ENCODE measurements at places on chromosomes 1 and 21.

GRCh38 chr1:224632921-224633321 is 16.8 kb downstream of the CNIH3 start:
- DNase-seq = no peak

DNA sequence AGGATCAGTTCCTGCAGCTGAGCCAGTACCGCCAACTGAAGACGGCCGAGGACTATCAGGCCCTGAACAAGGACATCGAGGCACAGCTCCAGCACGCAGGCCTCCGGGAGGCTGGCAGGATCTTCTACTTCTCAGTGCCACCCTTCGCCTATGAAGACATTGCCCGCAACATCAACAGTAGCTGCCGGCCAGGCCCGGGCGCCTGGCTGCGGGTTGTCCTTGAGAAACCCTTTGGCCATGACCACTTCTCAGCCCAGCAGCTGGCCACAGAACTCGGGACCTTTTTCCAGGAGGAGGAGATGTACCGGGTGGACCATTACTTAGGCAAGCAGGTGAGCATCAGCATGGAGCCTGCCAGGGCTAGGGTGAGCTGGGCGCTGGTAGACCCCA is 10.7 kb downstream of the H6PD start:
- DNase-seq = no peak

DNA sequence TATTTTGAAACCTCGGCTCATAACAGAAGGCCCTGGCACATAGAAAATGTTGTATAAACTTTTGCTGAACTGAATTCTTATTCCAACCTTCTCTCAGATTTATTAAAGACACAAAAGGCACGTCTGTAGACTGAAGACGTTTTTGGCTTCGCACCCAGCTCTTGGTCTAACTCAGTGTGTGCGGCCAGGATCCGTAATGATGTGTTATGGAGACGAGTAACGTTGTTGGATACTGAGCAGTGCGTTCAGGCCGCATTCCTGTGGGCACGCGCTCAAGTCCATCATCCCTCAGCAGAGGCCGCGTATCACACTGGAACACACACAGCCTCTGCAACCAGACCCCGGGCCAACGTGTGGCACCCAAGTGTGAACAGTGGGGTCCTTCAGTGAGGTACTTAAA is 154.8 kb upstream of the RAB4A start:
- no peak for DNase-seq

- peak; percentile 71 for DNase-seq
Observed at GRCh38 chr1:59266180-59266926, 30.5 kb upstream of the FGGY start.

DNA sequence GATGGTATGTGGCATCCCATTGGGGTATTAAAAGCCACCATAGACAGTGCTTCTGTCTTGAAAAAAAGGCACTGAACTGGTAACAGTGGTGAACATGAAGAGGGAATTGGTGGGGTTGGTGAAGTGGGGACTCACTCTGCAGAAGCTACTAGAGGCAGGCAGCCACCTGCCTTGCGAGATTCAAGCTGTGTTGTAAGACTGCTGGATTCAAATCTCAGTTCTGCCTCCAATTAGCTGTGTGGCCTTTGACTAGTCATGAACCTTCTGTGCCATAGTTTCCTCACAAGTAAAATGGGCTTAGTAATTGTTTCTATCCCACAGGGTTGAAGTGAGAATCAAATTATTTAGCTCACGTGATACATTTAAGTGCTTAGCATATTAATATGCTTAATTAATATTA is 16.6 kb upstream of the ELOA start:
- no peak for DNase-seq

- DNase-seq = no peak
Observed at GRCh38 chr1:72724951-72725861, 442.9 kb upstream of the NEGR1 start.

GRCh38 chr21:34534522-34534921 is 22.5 kb upstream of the KCNE1 start:
- DNase-seq = peak; percentile 80
